ENCODE measurements at places on chromosomes 11 and 22.
A peak's percentile ranks its signal among the peaks of the same experiment; 100 is the strongest.

DNA sequence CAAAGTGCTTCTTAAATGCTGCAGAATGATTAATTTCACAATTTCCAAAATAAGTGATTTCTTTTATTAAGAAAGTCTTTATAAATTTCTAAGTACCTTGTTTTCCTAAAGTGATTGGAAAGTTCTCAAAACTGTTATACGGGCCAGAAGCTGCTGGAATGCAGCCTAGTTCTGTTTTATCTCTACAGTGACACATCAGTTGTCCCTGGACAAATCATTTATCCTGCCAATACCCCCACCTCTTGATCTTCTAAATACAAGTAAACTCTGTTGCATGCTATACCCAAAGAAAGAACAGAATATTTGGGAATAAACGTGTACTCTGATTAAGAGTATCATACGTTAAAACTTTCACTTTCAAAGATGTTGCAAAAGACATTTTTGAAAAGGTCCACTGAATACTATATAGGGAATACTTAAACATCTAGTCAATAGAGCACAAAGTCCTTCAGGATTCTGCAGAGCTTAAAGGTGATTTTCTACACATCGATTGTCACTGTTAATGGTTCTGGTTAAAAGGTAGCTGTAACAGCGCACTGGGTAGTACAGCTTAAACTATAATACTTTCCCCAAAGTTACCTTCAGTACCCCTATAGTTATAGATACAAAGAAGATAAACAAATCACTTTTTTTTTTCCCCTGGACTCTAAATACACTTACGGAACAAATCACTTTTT, 92.1 kb upstream of the APOA1 start:
- H3K4me3 ChIP-seq = peak overlapping the region; percentile 53
- peaks cover 71% of the 10 kb centered on the region for H3K4me1 ChIP-seq
- H3K27me3 ChIP-seq = no peaks in the 10 kb centered on the region
- DNase-seq = no peak
- H3K36me3 ChIP-seq = no peaks in the 10 kb centered on the region
- H3K27ac ChIP-seq = peak overlapping the region; percentile 83

DNA sequence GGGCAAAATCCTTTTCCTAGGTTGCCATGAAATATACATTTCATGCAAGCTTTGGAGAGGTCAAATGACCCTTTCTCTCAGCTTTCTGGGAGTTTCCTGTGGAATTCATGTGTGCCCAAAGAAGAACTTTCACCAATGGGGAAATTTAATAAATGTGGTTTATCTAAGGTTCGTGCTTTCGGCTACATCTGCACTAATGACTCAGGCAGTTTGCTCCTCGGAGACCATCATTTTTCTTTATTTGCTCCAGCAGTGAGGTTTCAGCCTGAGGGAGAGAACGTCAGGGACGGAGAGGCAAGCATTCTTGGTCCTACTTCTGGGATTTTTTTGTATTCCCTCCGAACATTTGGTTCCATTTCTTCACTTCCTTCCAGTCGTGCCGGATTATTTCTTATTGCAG, 85.2 kb downstream of the FLI1 start:
- H3K27ac ChIP-seq = no peak overlapping the region
- H3K4me3 ChIP-seq = no peak overlapping the region
- peaks cover 22% of the 10 kb centered on the region for H3K36me3 ChIP-seq
- no peak for DNase-seq
- H3K27me3 ChIP-seq = no peaks in the 10 kb centered on the region

- H3K27ac ChIP-seq = no peak overlapping the region
- no peak for DNase-seq
- no peaks in the 10 kb centered on the region for H3K36me3 ChIP-seq
- peaks cover 43% of the 10 kb centered on the region for H3K4me1 ChIP-seq
- no peak overlapping the region for H3K4me3 ChIP-seq
These were observed 67.4 kb downstream of the MICAL2 start for GRCh38 chr11:12177739-12178338.

- no peak for DNase-seq
- H3K4me3 ChIP-seq = no peak overlapping the region
- H3K4me1 ChIP-seq = peaks cover 35% of the 10 kb centered on the region
These were observed 27.1 kb upstream of the WNT11 start for GRCh38 chr11:76233196-76233921.

DNA sequence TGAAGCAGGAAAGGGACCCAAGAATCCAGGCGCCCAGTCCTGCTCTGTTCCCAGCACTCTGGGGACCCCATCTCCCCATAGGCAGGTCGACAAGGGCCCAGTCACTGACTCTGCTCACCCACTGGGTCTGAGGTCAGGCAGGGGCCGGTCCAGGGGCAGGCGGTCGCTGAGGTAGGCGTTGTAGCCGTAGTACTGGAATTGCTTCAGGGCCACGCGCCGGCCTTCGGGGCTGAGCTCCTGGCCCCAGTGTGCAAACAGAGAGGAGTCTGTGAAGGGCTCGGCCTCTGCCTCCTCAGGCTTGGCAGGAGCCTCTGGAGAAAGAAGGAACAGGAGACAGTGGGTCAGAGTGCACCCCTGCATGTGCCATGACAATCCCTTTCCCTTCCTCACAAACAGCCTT, 95.6 kb upstream of the CSNK2A3 start:
- no peak for DNase-seq
- no peak overlapping the region for H3K4me3 ChIP-seq
- no peak overlapping the region for H3K27ac ChIP-seq
- no peaks in the 10 kb centered on the region for H3K27me3 ChIP-seq

GRCh38 chr22:33129621-33130020, 71.4 kb upstream of the SYN3 start:
- H3K36me3 ChIP-seq = no peaks in the 10 kb centered on the region
- H3K27me3 ChIP-seq = no peaks in the 10 kb centered on the region
- DNase-seq = no peak
- no peak overlapping the region for H3K27ac ChIP-seq

GRCh38 chr11:70048279-70049024, 29.7 kb upstream of the ANO1 start:
- no peak overlapping the region for H3K27ac ChIP-seq
- H3K27me3 ChIP-seq = peaks cover 82% of the 10 kb centered on the region
- H3K36me3 ChIP-seq = no peaks in the 10 kb centered on the region
- H3K4me1 ChIP-seq = no peaks in the 10 kb centered on the region

DNA sequence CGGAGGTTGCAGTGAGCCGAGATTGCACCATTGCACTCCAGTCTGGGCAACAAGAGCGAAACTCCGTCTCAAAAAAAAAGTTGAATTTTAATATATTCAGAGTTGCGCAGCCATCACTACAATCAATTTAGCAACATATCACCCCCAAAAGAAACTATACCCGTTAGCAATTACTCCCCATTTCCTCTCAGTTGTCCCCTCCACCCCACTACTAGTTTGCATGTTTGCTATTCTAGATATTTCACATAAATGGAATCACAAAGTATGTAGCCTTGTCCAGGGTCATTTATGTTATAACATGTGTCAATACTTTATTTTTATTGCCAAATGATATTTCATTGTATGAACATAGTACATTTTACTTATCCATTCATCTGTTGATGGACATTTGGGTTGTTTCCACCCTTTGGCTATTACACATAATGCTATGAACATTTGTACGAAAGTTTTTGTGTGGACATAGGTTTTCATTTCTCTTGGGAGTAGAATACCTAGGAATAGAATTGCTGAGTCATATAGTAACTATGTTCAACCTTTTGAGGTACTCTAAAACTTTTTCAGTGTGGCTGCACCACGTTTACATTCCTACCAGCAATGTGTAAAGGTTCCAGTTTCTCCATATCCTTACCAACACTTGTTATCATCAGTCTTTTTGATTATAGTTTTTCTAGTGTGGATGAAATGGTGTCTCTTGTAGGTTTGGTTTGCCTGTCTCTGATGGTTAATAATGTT, 2.2 kb downstream of the ZNF143 start:
- H3K27ac ChIP-seq = no peak overlapping the region
- peaks cover 7% of the 10 kb centered on the region for H3K4me1 ChIP-seq
- 0 out of 2 replicates have a peak, but pooled peaks cover 3% of the 10 kb centered on the region for H3K36me3 ChIP-seq
- H3K27me3 ChIP-seq = no peaks in the 10 kb centered on the region
- no peak overlapping the region for H3K4me3 ChIP-seq

DNA sequence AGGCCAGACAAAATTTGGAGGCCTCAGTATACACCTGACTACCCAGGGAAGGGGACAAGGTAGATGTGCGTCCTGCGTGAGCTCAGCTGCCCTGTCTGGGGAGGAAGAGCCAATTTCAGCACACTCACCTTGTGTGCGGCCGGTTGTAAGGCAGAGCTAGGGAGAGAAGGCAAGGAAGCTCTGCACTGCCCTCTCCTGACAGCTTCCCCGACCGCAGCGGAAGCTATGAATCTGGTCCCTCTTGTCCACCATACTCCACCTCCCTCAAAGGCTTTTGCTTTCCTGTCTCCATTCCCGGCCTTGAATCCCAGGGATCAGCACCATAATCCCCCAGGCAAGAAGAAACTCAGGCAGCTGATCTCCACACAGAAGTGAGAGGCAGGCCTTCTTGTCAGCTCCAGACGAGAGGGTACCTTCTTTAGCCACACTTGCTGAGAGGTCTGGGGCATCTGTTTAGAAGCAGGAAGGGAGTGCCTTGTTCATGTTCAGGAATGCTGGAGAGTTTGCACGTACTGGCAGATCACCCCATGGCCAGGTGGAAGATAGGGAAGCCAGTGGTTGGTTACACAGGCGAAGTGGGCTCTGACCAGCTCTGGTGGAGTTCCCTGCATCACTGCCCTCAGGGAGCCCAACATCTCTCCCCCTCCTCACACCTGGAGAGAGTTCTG, 62.5 kb downstream of the FEZ1 start:
- peaks cover 6% of the 10 kb centered on the region for H3K4me1 ChIP-seq
- DNase-seq = peak; percentile 48
- no peaks in the 10 kb centered on the region for H3K36me3 ChIP-seq
- H3K27me3 ChIP-seq = no peaks in the 10 kb centered on the region

DNA sequence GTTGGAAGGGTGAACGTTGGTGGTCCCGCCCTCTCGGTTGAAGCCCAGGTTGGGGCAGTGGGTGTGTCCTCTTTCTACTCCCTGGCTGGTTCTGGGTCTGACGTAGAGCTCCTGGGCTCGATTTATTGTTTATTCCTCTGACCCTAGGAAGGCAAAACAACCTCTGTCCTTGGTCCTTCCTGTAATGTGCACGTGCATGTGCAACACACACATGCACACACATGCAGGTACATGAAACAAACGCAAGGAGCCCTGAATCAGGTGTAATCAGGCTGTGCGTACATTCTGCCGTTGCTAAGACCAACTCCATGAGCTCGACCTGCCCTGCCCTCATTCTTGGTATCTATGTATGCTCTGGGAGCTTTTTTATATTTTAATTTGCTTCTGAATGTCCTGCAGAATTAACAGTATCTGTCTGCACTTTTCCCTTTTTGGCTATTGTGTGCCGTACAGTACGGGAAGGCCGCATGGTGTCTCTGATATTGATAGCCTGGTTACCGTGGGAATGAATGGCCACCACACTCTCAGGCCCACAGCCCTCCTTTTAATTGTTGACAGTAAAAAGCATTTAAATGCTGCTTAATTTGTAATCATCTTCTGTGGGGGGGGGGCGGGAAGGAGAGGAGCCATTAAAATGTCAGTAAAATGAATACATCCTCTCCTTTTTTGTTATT, 66.0 kb upstream of the NNMT start:
- DNase-seq = no peak
- no peak overlapping the region for H3K27ac ChIP-seq
- no peaks in the 10 kb centered on the region for H3K36me3 ChIP-seq
- H3K4me3 ChIP-seq = no peak overlapping the region
- no peaks in the 10 kb centered on the region for H3K27me3 ChIP-seq

DNA sequence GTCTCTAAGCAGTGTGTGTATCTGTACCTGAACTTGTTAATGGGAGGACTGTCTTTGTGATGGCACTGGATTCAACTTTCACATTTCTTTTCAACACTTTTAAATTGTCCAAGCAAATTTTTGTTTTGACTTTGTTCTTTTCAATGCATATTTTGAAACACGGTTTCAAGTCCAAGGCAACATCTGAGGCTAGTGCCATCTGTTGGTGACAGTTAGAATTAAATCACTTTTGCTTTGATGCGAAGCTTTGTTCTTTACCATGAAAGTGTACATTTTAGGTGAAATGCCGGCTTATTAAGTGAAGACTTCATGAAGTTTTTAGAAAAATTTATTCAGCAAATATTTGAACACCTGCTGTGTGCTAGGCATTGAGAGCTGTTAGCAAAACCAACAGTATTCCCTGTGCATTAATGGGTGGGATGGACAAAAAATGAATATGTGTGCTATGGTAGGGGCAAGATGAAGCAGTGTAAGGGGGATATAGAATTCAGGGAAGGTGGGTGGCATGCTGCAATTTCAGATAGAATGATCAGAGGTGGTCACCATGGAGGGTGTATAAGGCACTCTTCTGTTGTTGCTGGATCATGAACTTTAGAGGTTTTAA, 70.2 kb downstream of the DDX10 start:
- peak; percentile 40 for DNase-seq
- no peaks in the 10 kb centered on the region for H3K27me3 ChIP-seq
- H3K36me3 ChIP-seq = no peaks in the 10 kb centered on the region
- no peaks in the 10 kb centered on the region for H3K4me1 ChIP-seq
- no peak overlapping the region for H3K4me3 ChIP-seq

GRCh38 chr11:92246630-92247029, 22.0 kb downstream of the FAT3 start:
- H3K4me3 ChIP-seq = no peak overlapping the region
- DNase-seq = no peak
- H3K27ac ChIP-seq = no peak overlapping the region
- no peaks in the 10 kb centered on the region for H3K27me3 ChIP-seq
- H3K4me1 ChIP-seq = no peaks in the 10 kb centered on the region
